Stomach (tissue), 19 donors: ENCODE measurements at places on chromosomes 7 and 10. TPM values are rescaled to one million over a fixed set of nuclear protein-coding genes. Genes with fewer than 3 reads are reported as not detected.

The SYT15 gene
- not detected for total RNA-seq

DNA sequence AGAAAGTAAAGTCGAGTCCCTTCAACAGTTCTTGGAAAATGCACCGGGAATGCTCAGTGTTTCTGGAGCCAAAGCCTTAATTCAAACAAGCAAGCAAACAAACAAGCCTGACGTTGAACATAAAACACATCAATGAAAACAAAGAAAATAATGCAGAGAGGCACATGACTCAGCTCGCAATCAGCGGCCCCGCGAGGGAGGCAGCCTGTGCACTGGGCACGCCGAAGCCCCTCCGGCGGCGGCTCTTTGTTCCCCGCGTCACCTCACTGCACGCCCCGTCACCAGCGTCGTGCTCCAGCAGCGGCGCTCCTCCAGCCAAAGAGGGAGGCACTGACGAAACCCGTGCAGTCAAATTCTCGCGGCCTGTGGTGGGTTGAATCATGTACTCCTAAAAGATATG lies 151.5 kb downstream of the DNAJB6 start:
- no peak for DNase-seq

The NRG3 gene
- total RNA-seq, result not detected

DNA sequence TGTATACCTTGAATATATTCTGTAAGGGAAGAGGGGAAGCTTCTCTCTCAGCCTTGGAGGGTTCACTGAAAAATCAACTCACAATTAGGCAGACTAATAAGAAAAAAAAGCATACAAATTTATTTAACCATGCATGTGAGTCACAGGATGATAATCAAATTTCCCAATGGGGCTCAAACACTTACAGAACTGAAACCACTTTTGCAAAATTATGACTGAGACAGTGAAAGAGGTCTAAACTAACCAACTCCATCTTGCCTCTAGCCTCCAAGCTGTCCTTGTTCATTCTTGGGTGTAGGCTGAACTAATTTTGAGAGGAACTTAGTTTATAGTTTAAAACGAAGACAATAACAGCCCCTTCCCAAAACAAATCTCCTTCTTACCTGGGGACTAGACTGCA lies 618.3 kb upstream of the AUTS2 start:
- no peak for DNase-seq

The DOCK4 gene
- 19.6 TPM for total RNA-seq

The WNT8B gene
- not detected for total RNA-seq

- DNase-seq, result peak; percentile 44
Observed at GRCh38 chr10:77592946-77593636, 44.5 kb downstream of the KCNMA1 start.

GRCh38 chr10:88781206-88781605 lies 21.3 kb upstream of the LIPM start:
- DNase-seq, result no peak
